NCI-H1930 (cell line): ENCODE measurements at places on chromosomes 2 and 18.

GRCh38 chr18:74929110-74929509 lies 279.8 kb downstream of the PTGR3 start:
- DNase-seq, result no peak

- DNase-seq, result no peak
These were observed 27.4 kb downstream of the ITSN2 start for GRCh38 chr2:24332791-24333540.

GRCh38 chr2:13474538-13474937 lies 757.8 kb downstream of the TRIB2 start:
- DNase-seq, result no peak

GRCh38 chr2:231211486-231211885 lies 13.1 kb downstream of the ARMC9 start:
- no peak for DNase-seq

- DNase-seq, result no peak
These were observed 1.5 kb downstream of the LBX2 start for GRCh38 chr2:74497777-74498499.

DNA sequence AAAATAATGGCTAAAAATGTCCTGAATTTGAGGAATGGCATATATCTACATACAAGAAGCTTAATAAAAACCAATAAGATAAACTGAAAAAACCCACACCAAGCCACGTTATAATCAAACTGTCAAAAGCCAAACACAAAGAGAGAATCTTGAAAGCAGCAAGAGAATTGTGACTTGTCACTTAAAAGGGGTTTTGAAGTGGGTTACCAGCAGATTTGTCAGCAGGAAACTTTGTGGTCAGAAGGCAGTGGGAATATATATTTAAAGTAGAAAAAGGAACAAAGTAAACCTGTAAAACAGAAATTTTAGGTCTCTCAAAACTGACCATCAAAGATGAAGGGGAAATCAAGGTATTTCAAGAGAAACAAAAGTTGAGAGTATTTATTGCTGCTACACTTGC lies 171.9 kb upstream of the CNTNAP5 start:
- no peak for DNase-seq

DNA sequence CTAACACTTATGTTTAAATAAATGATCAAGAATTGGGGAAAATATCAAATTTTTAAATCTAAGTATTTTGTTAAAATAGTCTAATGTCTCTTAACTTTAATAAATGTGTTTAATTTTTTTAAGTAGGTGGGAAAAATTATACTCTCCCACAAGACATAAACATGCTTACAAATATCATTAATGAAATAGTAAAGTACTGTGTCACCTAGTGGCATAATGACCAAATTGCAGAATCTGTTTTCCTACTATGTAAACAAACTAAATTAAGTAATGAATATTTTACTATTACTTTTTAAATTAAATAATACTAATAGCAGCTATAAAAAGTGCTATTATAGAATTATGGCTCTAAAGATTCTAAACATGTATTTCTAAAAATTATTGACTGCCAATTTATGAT lies 52.0 kb upstream of the CHAC2 start:
- no peak for DNase-seq

GRCh38 chr2:124646166-124646815 lies 621.2 kb downstream of the CNTNAP5 start:
- DNase-seq, result no peak

DNA sequence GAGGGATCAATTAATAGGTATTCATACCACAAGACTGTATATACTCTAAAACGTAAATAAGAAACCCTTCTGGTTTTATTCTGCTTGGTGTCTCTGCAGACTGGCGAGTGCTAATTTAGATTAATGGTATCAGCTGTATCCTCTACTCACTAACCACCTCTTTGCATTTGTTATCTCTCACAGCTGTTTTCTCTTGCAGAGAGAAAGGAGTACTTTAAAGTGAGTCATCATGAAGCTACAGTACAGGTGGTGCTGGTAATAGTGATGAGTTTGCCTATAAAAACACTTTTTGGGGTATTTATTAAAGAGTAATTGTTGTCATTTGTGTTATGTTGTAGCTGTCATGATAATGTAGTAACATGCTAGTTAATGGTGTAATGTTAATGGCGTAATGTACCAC lies 147.7 kb downstream of the NETO1 start:
- no peak for DNase-seq

GRCh38 chr18:78849458-78849857 lies 130.2 kb upstream of the SALL3 start:
- DNase-seq, result no peak

DNA sequence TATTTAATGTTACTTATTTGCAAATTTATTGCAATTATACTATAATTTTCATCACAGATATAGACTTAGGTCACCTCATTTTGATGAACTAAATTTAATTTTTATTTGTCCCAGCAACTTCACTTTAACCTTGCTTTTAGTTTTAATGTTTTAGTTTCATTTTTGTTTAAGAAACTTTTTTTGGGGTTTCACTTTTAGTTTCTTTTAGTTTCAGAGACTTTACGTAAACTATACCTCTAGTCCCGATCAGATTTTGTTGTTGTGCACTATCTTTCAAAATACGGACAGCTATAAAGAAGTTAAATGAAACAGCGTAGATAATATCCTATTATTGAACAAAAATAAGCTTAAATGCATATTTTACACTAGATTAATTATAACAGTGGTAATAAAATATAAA lies 460.5 kb downstream of the ERBB4 start:
- DNase-seq, result no peak

- DNase-seq, result no peak
These were observed 76.5 kb downstream of the ZNF521 start for GRCh38 chr18:25275412-25276001.

DNA sequence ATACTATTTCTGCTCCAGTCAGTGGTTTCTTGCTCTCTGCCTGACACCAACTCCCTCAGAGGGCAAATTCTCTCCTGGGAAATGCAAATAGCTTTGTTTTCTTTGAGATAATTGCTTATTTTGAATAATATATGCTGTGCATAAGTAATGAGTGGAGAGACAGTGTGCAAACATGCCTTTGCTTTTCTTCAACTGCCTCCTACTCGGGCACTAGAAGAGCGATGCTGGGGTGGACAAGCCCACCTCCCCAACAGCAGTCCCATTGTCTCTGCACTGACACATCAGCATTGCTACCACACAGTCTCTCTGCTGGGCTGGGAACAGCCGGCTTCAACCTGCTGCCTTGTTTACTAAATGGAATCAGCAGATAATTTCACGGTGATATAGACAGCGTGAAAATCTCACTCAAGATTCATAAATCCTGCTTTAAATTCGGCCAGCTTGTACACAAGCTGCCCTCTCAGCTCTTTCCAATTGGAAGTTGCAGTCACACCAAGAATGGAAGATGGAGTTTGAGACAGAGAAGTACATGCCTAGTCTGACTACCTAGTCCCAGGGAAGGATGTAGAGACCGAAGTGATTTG lies 694.5 kb downstream of the TDRD15 start:
- DNase-seq, result no peak

GRCh38 chr2:203578759-203579643 lies 43.9 kb upstream of the RAPH1 start:
- DNase-seq, result no peak

DNA sequence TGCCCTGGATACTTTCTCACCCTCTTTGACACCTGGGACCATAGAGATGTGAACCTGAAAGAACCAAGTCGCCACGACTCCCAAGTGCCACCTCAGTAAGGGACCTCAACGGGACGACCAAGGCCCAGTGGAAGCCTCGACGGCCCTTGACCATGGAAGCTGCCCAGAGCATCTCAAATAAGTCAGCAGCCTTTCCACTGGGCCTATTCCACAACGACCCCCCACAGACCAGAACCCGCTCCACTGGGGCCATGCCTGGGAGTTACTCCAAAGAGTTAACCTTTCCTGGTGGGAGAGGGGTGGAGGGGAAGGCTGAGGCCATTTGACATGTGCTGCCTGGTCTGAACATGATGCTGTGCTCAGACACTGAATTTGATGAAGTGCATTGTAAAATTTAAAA lies 146.9 kb downstream of the KLHL29 start:
- no peak for DNase-seq

GRCh38 chr2:182321096-182321495 lies 105.7 kb downstream of the PDE1A start:
- no peak for DNase-seq

- DNase-seq, result no peak
These were observed 1.1 kb downstream of the SERPINB10 start for GRCh38 chr18:63908858-63909257.

DNA sequence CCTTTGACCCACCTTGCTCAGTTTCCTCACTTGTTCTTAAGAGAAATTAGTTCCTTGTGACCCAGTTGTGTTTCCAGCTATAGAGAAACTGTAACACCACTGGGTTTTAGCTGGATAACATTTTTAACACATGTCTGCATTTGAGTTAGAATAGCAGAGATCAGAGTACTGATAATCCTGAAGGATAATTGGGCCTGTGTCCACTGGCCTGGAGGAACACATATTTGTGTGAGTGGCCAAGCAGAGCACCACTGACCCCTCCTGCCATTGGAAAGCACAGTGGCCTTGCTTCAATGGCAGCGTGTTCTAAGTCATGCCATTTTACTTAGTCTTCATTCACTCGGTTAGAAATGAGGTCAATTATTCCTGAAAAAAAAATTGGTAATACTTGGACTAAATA lies 42.6 kb downstream of the PKP4 start:
- no peak for DNase-seq

- DNase-seq, result peak; percentile 50
These were observed 760 bp upstream of the CNOT11 start for GRCh38 chr2:101251844-101252407.

DNA sequence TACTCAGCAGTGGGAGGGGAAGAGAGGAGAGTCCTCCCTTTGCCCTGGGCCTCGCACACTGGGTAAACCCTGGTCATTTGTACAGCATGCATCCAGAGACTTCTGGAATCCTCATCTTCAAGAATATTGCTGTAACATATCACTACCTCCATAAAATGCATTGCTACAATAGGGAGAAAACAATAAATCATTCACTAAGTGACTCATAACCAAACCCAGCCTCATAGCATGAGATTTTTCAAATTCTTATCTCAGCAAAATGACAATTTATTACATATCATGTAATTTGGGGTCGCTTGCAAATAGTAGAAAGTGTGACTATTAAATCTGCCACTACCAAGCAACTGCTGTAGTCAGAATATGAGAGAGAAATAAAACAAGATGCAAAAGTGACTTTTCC lies 189.4 kb downstream of the ALK start:
- no peak for DNase-seq

DNA sequence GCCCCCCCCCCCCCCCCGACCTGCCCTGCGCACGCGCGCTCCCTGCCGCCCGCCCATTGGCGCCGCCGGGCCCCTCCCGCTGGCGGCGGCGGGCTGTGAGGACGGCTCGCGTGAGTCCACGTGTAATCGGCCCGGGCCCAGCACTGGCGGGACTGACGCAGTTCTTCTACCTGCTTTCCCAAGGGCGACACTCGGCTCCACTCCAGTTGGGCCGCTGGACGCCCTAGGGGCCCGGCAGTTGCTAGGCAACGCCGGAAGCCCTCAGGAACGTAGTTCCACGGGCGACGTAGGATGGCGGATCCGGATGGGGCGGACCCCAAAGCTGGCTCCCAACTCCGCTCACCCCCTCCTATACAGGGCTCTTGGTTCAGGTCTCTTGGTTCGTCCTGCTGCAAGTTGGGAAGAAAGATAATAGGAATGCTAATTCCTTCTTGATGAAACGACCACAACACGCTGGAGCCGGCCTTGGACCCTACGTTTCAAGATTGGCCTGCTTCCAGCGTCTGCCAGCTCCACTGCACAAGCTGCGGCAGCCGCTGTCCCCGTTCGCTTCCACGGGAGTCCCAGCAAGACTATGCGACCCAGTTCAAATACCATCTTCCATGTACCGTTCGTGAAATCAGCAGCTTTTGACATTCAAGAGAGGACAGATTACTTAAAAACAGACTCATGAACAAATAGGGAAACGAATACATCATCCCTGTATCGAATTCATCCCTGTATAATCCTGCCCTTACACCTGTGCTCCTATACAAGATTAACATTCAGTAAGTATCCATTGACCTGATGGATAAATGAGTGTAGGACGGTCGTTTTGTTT lies 415 bp upstream of the MCFD2 start:
- peak; percentile 86 for DNase-seq

GRCh38 chr18:56652802-56653201 lies 1.6 kb downstream of the WDR7 start:
- DNase-seq, result no peak

- no peak for DNase-seq
These were observed 13.2 kb upstream of the SS18 start for GRCh38 chr18:26103579-26103978.

- no peak for DNase-seq
These were observed 600.6 kb upstream of the SETBP1 start for GRCh38 chr18:44080054-44080453.

DNA sequence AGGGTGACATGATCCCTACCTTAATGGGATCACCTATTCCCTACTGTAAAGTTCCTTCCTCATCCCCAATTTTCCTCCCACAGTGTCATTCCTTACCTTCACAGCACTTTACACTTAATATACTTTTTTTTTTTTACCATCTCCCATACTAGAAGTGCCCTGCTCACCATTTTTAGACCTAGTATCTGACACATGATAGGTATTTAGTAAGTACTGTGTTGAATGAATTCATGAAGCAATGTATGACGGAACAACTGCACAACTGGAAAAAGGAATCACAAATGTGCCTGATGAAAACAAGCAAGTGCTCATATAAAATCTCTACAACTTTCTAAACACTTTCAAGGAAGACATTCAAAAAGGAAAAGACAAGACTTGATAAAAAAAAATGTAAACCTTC lies 77.0 kb upstream of the ST8SIA5 start:
- DNase-seq, result no peak

GRCh38 chr2:177568893-177569292 lies 176.3 kb downstream of the AGPS start:
- no peak for DNase-seq

GRCh38 chr18:49456794-49457193 lies 3.7 kb downstream of the DYM start:
- no peak for DNase-seq

DNA sequence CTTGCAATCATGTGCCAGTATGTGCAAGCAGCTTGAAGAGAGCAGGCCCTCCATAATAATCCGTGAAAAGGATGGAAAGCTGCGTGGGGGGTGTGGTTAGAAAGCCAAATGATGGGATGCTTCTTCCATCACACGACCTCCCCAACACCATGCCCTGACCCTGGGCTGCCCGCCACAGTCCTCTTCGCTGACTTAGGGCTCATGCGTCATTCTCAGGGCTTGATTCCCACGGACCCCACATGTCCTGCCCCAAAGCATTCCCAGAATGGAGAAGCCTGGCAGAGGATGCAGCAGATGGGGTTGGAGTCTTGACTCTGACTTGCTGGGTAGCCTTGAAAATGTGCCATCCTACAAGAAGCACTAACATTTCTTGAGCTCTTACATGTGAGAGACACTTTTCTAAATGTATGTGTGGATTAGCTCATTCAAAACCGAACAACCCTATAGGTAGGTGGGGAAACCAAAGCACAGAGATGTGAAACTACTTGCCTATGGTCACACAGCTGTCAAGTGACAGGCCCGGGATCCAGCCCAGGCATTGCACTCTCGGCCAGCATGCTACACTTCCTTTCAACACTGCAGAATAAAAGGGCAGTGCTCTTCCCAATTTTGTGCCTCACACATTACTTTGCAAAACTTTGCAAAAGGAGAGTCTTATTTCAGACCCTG lies 3.7 kb downstream of the TNS1 start:
- DNase-seq, result no peak

GRCh38 chr18:79581911-79582310 lies 97.7 kb upstream of the CTDP1 start:
- no peak for DNase-seq

- no peak for DNase-seq
These were observed 6.4 kb downstream of the IL1RL1 start for GRCh38 chr2:102317715-102318114.

- DNase-seq, result no peak
These were observed 675 bp upstream of the MLPH start for GRCh38 chr2:237486334-237486818.
